DND-41 (cell line): ENCODE measurements at places on chromosomes 6 and 20.

GRCh38 chr6:36838896-36839748, at the start of gene CPNE5:
Gene CPNE5 (minus strand): TSS chr6:36839444. CDS start chr6:36839377, 67 bp downstream.
- DNase-seq = peak; percentile 29

GRCh38 chr6:8664070-8664469, 228.7 kb upstream of the SLC35B3 start:
- no peak for DNase-seq

DNA sequence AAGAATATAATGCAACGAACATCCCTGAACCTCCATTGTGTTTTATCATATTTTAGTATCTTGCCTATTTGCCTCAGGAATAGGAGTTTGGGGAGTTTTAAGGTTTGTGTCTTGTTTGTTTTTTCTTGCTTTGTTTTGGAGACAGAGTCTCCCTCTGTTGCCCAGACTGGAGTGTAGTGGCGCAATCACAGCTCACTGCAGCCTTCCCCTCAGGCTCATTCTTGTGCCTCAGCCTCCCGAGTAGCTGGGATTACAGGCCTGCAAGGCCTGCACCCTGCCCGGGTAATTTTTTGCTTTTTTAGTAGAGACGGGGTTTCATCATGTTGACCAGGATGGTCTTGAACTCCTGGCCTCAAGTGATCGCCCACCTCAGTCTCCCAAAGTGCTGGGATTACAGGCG, 63.3 kb upstream of the CARMIL1 start:
- no peak for DNase-seq

GRCh38 chr6:116847227-116847626, 18.3 kb upstream of the GPRC6A start:
- no peak for DNase-seq

DNA sequence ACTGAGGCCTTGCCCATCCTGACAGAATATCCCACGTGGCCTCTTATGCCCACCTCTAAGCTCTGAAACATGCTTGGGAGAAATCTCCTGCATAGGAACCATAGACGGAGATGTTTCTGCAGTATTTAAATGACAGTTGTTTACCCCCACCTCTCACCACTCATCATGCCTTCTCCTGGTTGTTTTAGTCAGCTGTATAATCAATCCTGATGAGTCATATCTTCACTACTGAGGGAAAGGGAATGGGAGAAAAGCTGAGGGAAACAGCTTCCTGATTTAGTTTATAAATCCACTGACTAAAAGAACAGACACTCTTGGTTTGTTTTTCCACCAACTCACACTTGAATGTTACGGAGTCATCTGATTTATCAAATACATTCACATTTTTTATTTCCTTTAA, 113.2 kb upstream of the TENT5A start:
- no peak for DNase-seq

- DNase-seq = peak; percentile 14
These were observed 322.2 kb downstream of the PLCB1 start for GRCh38 chr20:8454137-8454712.

GRCh38 chr20:39067526-39068216, 105.5 kb downstream of the DHX35 start:
- DNase-seq = no peak

- DNase-seq = no peak
These were observed 14.2 kb downstream of the CHD6 start for GRCh38 chr20:41604002-41604401.

- DNase-seq = no peak
These were observed 592 bp upstream of the CDYL start for GRCh38 chr6:4775494-4776130.

DNA sequence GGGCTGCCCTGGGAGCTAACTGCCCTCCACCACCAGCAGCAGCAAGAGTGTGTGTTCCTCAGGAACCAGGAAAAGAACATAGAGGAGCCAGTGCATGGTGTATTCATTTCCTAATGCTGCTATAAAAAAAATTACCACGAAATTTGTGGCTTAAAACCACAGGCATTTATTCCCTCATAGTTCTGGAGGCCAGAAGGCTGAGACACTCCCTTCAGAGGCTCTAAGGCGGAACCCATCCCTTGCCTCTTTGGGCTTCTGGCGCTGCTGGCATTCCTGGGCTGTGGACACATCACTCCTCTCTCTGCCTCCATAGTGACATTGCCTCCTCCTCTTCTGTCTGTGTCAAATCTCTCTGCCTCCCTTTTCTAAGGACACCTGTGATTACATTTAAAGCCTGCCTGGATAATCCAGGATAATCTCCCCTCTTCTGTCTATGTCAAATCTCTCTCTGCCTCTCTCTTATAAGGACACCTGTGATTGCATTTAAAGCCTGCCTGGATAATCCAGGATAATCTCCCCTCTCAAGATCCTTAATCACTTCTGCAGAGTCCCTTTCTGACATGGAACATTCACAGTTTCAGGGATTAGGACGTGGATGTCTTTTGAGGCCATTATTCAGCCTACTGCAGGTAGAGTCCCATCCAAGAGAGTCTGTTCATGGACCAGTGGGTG, 54.7 kb downstream of the NDUFAF5 start:
- no peak for DNase-seq

DNA sequence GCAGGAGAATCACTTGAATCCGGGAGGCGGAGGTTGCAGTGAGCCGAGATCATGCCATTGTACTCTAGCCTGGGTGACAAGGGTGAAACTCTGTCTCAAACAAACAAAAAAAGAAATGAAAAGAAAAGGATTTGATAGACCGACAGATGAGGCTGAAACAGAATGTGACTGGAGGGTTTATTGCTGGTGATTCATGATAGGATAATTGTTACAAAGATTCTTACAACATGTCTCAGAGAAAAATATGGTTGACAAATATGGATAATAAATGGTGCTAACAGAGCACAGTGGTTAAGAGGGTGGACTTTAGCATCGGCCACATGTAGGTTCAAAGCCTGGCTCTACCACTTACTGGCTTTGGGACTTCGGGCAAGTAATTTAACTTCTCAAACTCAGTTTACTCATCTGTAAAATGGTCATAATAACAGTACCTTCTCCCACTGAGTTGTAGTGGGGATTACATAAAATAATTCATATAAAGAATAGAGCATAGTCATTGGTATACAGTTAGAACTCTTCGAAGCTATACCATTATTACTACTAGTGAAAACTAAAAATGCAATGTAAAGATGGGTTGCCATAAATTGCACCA, 131.9 kb downstream of the MAP3K7 start:
- DNase-seq = no peak

GRCh38 chr20:24738981-24739633, 210.0 kb upstream of the CST7 start:
- peak; percentile 52 for DNase-seq

DNA sequence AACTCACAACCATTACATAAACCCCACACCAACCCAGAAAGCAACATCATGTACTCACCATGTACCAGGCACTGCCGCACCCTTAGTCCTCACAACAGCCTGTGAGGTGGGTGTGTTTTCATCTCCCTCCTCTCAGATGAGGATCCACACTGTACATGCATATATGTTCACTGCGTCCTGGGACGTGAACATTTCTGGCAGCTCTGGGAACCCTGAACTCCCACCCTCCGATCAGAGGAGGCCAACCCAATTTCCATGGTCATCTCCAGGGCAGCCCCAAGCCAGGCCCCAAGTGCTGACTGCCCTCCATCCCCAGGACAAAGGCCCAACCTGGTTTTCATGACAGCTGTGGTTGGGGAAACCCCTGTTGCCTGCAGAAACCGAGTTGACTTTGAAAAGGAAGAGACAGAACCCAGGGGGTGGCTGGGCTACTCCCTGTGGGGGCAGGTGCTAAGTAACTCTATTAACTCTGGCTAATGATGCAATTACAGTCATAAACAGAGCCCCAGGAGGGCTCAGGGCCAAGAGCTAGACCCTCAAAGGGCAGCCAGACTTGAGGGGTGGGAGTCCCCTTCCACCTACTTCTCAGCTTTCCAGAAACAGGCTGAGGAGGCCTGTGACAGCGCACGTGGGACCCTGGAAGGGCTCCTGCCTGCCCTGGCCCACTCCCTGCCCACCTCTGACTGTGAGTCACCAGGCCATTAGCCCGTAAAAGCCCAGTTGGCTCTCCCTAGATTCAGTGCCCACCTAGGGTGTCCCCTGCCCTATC, 2.6 kb downstream of the TFEB start:
- no peak for DNase-seq

- no peak for DNase-seq
These were observed 527.3 kb upstream of the MAP3K7 start for GRCh38 chr6:91114123-91114708.

GRCh38 chr6:81450180-81450579, 302.3 kb downstream of the TENT5A start:
- no peak for DNase-seq

- DNase-seq = no peak
These were observed 39.0 kb downstream of the ADGRF4 start for GRCh38 chr6:47737406-47737805.

GRCh38 chr6:13272131-13273046, 55.9 kb downstream of the TBC1D7 start:
- DNase-seq = no peak

- no peak for DNase-seq
These were observed 512.9 kb downstream of the UTRN start for GRCh38 chr6:144797881-144798589.

GRCh38 chr6:86937219-86938079, at the start of gene HTR1E:
Gene HTR1E (plus strand): TSS chr6:86937528. CDS start chr6:87015335, 77,807 bp downstream.
- DNase-seq = no peak

DNA sequence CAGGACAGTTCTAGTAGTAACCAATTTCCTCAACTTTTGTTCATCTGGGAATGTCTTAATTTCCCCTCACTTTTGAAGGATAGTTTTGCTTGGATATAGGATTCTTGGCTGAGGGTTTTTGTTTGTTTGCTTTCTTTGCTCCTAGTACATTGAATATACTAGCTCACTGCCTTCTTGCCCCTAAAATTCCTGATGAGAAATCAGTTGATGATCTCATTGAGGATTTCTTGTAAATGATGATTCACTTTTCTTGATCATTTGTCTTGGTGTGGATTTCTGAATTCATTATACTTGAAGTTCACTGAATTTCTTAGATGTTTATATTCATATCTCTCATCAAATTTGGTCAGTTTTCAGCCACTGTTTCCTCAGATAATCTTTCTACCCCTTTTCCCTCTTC, 49.1 kb upstream of the PRDM1 start:
- DNase-seq = no peak

- no peak for DNase-seq
These were observed 209.6 kb upstream of the SSTR4 start for GRCh38 chr20:22825546-22825945.

DNA sequence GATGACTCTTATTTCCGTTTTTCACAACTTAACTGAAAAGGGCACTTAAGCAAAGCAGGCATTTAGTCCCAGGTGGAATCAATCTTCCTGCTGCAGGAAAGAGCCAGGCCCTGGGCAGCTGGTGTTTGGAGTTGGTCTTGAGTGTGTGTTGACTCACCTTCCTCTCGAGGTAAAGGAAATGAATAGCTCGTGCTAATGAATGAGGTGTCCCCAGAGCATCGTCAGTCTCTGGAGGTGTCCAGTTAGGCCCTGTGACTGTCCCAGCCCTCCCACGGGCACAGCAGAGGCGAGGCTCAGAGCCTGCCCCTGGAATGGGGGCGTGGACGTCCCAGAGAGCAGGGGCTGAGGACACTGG, 277.7 kb downstream of the NRN1 start:
- no peak for DNase-seq

GRCh38 chr20:23043376-23043775, 6.1 kb downstream of the THBD start:
- peak; percentile 27 for DNase-seq

DNA sequence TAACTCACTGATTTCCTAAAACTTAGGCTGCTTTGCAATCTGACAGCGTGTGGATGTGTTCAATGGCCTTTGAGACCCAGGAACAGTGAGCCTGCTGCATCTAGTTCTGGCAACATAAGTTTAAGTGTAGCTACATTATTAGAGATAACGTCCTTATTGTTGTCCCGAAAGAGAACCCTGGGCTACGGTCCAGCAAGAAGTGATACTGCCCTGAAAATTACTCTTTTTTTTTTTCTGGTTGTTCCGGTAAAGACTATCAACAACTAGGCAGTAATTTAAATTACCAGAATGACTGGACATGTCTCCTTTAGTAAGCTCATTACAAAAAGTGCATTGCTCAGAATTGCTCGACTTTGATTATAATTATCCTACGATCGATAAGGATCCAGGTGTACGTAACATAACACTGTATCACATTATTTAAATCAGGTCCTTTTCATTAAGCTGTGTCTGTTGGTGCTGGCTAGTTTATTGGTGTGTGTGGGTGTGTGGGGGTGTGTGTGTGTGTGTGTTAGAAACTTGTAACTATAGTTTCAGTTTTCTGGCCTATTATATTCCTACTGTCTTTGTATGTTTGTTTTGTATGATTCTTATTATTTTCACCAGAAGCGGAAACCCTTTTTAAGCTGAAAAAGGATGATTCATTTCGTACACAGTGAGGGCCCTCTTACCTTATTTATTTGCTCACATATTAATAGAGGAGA, 3.0 kb downstream of the TSHZ2 start:
- DNase-seq = no peak

DNA sequence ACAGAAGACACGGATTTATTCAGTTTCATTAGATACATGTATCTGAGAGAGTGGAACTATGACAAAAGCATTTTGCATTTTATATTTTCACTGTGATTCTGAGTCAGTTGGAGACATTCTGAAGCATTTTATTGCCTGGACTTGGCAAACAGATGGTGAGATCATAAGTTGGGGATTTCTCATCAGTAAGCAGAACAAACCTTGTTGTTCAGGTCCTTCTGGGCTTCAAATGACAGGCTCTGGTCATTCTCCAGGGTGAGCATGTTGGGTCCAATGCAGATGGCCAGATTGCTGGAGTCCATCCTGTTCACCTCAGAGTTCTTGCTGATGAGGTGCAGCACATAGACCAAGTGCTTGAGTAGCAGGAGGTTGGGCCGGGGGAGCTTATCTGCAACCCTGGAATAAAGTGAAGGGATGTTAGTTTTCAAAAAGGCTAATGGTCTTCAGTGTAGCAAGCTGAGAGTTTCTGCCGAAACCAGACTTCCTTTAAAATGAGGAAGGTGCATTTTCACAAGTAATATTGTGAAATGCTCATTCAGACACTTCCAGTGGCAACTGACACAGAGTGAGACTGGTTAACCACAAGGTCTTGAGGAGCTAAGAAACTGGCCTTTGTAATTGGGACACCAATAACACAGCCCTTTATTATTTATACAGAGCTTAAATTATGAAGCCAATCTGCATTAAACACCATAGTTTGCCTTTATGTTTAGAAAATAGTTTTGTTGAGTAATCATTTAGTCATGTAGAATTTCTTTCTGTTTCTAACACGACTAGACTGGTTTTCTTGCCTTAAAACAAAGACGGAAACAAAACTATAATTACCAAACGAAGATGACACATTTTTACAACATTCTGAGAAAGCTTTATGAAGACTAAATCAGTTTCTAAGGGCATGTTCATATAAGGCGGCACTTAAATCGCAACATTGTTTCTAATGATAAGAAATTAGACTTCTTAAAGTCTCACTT, 5.6 kb downstream of the TAGAP start:
- no peak for DNase-seq

DNA sequence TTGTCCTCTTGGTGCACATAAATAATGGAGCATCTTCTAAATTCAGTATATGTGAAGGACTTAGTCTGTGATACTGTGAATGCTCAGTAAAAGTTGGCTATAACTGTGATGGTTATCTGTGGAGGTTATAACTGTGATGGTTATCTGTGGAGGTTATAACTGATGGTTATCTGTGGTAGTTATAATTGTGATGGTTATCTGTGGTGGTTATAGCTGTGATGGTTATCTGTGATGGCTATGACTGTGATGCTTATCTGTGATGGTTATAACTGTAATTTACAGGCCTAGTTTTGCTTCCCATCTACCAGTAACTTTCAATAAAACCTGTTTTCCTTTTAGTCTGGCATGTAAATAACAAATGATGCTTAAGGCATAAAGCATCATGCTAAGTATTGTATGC, 16.5 kb downstream of the PTK7 start:
- DNase-seq = no peak

GRCh38 chr20:6213311-6213710, 90.5 kb upstream of the FERMT1 start:
- no peak for DNase-seq
